Tibial nerve (tissue), 4 donors: ENCODE measurements at places on chromosomes 16 and 17.

- DNase-seq: no peak
Observed at GRCh38 chr16:46632778-46633733, 11.9 kb upstream of the SHCBP1 start.

- DNase-seq: no peak
Observed at GRCh38 chr17:55677446-55677845, 45.2 kb downstream of the TMEM100 start.

GRCh38 chr17:75689441-75689873 lies 22.3 kb downstream of the SAP30BP start:
- DNase-seq: no peak

DNA sequence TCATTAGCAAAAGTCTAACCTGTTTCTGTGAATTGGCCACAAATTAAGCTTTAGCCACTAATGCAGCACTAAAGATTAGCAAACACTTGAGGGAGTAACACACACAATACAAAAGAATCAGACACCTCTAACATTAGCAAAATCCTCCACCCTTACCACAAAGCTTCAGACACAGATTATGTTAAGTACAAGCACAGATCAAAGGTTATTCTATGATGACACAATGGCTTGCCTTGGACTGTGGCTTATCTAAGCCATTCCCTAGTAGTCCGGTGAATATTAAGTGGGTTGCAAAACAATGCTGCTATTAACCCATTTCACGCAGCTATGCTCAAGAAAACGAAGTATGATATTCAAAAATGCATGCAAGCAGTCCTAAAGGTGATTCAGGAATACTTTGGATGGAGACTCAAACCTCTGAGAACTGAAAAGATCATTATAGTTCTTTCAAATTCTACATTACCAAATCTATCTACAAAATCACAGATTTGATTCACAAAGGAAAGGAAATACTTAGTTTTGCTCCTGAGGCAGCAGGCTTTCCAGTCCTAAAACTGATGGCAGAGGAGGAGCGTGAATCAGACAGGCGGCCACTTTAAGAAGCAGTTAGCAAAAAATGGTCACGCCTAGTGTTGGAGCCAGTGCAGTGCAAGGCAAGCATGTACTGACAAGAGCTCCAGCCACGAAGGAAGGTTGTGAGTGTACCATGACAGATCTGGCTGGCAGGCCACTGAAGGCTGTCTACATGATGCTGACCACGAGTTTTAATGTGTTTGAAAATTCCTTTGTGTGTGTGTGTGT lies 67.2 kb downstream of the PARN start:
- no peak for DNase-seq
